ENCODE measurements at places on chromosomes 6 and 20.

DNA sequence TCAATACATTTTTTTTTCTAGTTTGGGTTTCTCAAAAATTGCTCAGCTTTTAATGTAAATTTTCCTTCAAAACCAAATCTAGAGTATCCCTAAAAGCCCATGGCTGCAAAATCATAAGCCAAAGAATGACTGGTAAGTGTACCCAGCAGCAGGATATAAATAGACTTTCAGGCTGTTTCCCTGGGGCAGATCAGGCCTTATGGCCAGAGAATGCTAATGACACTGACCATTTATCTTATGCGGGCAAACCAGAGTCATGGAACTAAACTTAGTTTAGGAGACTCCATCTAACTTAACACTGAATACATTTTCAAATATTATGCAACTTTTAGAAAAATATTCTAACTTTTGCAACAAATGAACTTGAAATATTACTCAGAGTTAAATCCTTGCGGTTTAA lies 7.4 kb downstream of the OSER1 start:
- DNase-seq: no peak

- DNase-seq: no peak
Measured at GRCh38 chr20:34350095-34350494, 13.0 kb upstream of the ITCH start.

DNA sequence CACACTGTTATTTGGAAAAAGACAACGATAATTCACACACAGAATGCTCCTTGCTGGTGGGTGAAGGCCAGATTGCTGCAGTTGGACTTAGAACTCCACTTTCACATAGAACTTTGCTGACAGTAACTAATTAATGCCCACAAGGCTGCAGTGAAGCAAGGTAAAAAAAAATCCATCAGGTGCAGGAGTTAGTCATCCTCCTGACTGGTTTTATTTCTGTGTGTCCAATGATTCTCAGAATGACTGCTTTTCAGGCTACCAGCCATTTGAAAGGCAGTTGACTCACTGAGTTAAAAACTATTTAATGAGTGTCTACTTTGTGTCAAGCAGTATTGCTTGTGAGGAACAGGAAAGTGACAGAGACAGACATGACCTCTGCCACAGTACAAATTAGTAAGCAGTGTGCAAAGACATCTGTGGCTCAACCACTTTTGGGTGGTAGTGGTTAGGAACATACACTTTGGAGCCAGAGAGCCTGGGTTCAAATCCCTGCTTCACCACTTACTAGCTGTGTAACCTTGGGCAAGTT lies 41.9 kb downstream of the ELOVL5 start:
- peak; percentile 36 for DNase-seq

DNA sequence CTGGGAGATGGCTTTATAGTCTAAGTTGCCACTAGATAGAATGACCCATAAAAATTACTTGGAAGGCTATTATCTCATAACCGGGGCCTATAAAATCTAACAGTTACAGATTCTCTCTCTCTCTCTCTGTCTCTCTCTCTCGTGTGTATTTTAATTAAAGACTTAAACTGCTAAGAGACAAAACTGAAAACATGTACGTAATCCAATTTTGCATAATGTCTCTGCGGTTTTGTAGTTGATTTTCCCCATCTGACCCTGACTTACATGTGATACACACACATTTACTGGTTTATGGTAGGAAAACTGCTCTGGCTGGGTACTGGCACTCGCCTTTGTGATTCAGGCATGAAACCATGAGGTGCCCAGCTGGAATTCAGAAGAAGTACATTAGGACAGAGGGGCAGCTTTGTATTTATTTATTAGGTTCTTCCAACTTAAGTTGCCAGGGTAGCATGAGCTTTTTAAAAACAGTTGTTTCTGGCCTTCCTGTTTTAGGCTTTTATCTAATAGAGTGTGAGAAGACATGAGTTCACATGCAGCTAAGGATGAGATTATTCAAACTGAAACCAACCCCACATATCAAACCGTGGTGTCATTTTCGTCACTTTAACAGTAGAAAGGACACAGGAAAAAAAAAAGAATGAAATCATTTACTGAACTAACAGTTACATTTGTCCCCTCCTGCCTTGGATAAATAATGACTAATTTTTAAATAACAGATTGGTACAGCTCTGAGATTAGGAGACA lies 182.5 kb downstream of the GMPR start:
- no peak for DNase-seq

DNA sequence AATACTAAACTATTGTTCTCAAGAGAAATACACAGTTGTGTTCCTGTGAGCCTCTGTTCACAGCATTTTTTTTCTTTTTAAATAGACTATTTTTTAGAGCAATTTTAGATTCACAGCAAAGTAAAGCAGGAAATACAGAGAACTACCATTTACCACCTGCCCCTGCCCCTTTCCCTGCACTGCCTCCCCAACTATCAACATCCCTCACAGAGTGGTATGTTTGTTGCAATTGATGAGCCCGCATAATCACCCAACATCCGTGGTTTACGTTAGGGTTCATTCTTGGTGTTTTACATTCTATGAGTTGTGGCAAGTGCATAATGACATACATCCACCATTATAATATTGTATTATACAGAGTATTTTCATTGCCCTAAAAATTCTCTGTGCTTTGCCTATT lies 71.6 kb upstream of the TNFAIP3 start:
- DNase-seq: no peak

DNA sequence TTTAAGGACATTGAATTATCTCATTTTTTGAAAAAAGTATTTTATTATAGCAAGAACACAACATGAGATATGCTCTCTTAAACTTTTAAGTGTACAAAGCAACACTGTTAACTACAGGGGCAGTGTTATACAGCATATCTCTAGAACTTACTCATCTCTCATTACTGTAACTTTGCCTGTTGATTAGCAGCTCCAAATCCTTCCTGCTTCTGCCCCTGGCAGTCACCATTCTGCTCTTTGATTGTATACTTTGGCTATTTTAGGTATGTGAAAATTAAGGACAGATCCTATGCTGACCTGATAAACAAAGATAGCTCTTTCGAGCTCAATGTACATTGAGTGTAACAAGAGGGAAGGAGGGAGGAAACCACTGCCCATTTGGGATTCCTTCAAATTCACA lies 1349.8 kb upstream of the GJE1 start:
- no peak for DNase-seq

- DNase-seq: no peak
Measured at GRCh38 chr6:7138921-7139358, 31.2 kb downstream of the RREB1 start.

DNA sequence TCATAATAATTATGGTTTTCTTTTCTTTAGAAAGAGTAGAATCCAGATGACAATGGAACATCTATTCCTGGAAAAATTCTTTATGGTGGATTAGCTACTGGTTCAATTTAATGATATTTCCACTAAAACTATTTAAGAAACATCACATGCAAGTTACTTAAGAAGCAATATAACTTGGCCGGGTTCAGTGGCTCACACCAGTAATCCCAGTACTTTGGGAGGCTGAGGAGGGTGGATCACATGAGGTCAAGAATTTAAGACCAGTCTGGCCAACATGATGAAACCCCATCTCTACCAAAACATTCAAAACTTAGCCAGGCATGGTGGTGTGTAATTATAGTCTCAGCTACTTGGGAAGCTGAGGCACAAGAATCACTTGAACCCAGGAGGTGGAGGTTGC lies 65.9 kb upstream of the SMLR1 start:
- DNase-seq: no peak

- DNase-seq: no peak
Measured at GRCh38 chr6:33692760-33693158, 18.7 kb downstream of the UQCC2 start.

GRCh38 chr20:19026901-19027644 lies 185.4 kb upstream of the SLC24A3 start:
- DNase-seq: no peak

- DNase-seq: no peak
Measured at GRCh38 chr6:29955783-29956182, 13.5 kb downstream of the HLA-A start.

DNA sequence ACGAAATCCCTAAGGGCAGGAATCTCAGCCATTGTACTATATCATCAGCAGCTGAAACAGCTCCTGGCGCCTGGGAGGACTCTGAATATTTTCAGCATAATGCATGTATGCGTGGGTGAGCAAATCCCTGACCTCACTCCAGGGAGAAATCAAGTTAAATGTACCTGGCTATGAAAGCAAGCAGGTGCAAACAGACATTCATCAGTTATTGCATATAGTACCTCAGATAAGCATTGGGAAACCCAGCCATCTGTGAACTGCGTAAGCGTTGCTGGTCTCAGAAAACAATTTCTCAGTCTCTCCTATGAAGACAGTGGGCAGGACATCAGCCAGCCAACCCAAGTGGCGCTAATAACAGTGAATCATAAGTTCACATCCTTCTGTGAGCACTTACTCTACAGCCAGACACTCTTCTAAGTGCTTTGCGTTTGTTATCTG lies 622.6 kb downstream of the EPM2A start:
- DNase-seq: no peak

DNA sequence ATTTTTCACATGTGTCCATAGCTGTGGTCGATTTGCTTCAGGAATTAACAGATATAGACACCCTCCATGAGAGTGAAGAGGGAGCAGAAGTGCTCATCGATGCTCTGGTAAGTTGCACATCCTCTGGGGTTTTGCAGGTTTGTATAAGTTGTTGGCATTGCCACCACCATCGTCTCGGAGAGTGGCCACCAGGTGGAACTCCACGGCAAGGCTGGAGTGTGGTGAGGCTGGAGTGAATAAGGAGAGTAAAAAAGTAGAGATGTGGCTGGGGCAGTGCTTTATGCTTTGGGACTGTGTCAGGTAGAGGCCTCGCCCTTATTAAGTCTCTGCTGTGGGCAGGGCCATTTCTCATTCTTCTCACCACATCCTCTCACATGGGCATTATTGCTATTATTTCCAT lies 63.7 kb downstream of the CTNNBL1 start:
- no peak for DNase-seq

- no peak for DNase-seq
Measured at GRCh38 chr6:156691018-156691417, 86.2 kb upstream of the ARID1B start.

DNA sequence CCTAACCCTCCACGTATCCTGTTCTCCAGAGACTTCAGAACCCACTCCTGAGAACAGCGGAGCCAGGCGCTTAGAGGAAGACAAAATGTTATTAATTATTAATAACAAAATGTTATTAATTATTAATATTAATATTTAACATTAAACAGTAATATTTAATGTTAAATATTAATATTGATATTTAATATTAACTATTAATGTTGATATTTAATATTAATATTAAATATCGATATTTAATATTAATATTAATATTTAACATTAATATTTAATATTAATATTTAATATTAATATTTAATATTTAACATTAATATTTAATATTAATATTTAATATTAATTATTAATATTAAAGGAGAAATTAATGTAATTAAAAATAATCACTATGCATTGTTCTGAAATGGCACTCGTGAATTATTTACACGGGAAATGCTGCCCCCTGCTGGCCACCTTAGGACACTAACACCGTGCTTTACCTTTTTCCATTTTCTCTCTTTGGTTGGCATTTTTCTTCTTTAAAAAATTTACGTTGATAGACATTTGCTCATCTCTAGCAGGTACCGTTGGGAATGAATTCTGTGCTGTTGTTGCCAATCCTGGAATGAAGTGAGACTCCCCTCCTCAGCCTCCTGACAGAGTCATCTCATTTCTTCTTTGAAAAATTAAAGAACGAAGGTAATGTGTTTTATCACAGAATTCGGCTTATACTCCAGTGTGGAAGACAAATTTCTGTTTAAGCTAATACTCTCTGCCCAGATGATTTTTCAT lies 7.5 kb upstream of the GGTLC1 start:
- DNase-seq: peak; percentile 40

DNA sequence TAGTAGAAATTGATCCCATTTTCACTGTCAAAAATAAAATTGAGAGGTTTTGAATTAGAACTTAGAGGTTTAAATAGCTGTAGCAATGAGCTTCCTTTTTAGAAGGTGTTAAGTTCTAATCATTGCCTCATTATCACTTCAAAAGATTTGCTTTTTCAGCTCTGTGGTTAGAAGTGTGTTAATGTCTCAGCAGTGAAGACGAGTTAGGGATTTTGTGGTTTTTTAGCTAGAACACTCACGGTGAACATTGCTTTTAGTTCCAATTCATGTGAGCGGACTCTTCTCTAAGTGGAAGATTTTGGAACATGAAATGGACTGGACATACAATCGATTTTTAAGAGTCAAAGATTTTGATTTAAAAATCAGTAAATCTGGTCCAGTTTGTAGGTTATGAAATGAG lies 12.7 kb upstream of the IFNGR1 start:
- DNase-seq: no peak

- peak; percentile 93 for DNase-seq
Measured at GRCh38 chr20:57395111-57395966, 4.1 kb downstream of the RBM38 start.

- DNase-seq: no peak
Measured at GRCh38 chr6:142624978-142625715, 319.8 kb downstream of the HIVEP2 start.

DNA sequence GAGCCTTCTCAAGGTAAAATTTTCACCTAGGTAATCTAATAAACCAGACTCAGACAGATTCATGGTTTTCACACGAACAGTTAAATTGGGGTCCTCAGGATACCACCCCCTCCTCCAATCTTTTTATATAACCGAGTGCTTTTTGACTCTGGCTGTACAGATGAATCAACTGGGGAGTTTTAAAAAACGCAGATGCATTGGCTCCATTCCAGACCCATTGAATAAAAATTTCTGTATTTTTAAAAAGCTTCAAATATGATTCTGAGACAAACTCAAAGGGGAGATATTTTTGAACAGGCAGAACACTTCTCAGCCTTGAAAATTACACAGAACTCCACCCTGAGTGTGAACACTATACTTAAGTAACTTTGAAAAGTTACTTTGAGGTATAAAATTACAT lies 7.2 kb downstream of the UTRN start:
- no peak for DNase-seq

GRCh38 chr6:23036406-23036983 lies 467.1 kb downstream of the HDGFL1 start:
- DNase-seq: no peak

All from adrenal gland (tissue), 19 donors.